ENCODE measurements at places on chromosomes 4 and X.

GRCh38 chrX:114906984-114907510, 110.4 kb downstream of the IL13RA2 start:
- no peak for DNase-seq

DNA sequence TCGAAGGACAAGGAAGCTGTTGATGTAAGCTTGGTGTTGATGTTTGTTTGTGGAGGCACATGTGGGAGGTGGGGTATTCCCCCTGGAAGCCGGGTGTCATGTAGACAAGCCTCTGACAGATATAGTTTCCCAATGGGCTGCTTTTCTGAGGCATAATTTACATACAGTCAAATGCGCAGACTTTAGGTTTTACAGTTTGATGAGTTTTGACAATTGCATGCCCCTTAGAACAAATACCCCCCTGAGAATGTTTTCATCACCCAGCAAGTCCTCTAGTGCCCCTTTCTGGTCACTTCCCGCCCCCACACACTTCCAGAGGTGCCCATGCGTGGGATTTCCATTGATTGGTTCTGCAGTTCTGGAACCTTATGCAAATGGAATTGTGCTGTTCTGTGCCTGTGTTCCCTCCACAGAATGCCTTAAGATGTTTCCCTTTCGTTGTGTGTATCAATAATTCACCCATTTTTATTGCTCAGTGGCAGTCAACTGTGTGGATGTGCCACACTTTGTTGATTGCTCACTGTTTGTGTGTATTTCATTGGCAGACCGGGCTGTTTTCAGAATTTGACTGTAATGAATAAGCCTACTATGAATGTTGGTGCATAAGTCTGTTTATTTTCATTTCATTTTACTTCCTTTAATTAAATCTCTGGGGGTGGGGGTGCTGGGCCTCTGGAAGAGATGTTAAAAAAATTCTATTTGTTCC, 8.5 kb downstream of the EVC start:
- no peak for DNase-seq

DNA sequence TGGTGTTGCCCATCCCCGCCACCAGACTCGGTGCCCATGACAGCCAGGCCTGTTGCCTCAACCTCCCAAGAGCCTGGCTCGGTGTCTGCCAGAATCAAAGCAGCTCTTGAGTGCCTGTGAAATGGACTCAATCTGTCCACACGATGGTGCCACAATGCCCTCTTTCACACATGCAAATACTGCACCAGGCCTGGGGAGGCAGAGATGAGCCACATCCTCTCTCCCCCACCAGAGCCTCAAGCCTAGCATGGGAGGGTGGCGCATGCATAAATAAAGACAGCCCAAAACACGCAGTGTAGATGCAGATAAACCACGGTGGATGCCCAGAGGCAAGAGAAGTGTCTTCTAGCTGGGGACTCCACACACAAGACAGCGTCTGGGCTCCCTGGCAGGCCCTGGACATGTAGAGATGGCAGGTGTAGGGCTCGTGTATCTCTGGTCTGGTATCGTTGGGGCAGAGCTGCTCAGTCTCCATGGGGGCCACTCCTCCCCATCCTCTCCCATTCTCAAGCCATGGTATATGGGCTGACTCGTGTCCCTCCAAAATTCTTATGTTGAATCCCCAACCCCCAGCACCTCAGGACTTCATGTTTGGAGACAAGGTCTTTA, 65.6 kb downstream of the JAKMIP1 start:
- no peak for DNase-seq

- no peak for DNase-seq
Measured at GRCh38 chrX:15814771-15815365, 24.6 kb downstream of the ZRSR2 start.

DNA sequence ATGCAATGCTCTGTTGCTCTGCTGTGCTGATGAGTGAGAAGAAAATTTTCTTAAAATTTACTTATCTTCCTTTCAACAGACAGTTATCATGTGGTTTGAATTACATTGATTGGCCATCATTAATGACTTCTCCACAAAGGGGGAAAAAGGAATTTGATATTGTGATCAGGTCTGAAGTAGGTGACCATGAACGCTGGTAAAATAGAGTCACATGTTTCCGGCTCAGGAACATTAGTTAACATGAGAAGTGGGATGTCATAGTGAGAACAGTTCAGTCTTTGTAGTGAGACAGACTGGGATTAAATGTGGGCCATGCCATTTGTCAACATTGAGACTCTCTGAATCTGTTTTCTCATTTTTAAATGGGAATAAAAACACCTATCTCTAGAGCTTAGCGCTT, 50.6 kb downstream of the GBA3 start:
- DNase-seq: no peak

All from hippocampal formation (tissue), 2 donors.